Ovary (tissue), 10 donors: ENCODE measurements at places on chromosomes 2 and 18. TPM values are rescaled to one million over a fixed set of nuclear protein-coding genes. Genes with fewer than 3 reads are reported as not detected.

DNA sequence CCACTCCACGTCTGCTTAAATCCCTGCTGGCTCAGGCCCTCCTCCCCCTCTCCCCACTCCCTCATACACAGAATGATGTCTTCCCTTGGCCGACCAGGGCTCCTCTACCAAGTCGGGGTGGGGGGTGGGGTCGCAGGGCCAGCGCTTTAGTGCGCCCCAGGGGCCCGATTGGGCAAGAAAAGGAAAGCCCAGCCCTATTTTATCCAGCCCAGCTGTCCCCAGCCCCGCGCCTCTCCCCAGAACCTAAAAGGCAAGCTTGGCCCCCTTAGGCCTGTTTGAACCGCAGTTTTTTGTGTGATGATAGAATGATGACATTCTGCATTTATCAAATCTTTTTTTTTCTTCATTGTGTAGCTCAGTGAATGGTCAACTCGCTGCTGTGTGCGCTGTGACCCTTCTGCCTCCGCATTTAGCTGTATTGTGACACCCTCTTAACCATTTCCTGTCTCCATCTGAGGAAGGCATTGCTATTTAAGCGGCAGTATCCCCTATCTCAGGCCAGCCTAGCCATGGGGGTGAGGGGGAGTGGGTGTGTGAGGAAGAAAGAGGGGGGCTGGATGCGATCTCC, 231.4 kb downstream of the HAUS1 start:
- DNase-seq: no peak

DNA sequence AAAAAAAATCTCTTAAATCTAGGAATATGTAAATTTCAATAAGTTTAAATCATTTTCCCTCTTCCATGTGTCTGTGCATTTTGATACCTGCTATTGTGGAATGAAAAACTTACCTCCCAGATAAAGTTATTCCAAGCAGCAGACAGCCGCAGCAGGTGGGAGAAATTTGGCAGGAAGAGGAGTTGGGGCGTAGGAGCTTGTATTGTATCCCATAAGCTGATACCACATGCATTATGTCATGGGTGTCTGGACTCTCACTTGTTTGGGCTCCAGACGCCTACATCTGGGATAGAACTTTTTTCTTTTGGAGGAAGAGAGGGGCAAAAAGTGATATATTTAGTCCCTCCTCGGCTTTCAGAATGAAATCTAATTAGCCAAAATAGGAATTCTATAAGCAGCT, 59.3 kb upstream of the TCF4 start:
- no peak for DNase-seq

DNA sequence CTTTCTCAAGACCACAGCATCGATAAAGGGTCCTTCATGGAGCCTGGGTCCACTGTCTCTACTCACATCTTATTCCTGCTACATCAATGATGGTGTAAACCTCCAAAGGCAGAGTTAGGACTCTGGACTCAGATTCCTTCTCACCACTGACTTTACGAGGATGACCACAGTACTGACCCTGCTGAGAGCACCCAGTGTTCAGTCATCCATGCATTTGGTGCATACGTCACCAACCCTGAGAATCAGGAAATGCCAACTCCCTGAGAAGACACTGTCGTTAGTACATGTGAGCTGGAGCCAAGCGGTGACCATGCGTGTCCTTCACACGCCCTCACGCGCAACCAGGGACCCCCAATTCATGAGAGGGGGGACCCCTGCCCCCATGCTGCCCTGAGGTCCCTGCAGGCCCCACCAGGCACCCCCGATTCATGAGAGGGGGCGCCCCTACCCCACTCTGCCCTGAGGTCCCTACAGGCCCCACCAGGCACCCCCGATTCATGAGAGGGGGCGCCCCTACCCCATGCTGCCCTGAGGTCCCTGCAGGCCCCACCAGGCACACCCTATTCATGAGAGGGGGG, 178.4 kb upstream of the TPO start:
- DNase-seq: no peak

- no peak for DNase-seq
Observed at GRCh38 chr18:62323483-62324180, 1.5 kb upstream of the TNFRSF11A start.

The KLHL29 gene
- total RNA-seq: 6.6 TPM

GRCh38 chr18:59690996-59691395, 6.2 kb downstream of the CCBE1 start:
- DNase-seq: no peak

The ZSCAN30 gene
- 15.2 TPM for total RNA-seq

DNA sequence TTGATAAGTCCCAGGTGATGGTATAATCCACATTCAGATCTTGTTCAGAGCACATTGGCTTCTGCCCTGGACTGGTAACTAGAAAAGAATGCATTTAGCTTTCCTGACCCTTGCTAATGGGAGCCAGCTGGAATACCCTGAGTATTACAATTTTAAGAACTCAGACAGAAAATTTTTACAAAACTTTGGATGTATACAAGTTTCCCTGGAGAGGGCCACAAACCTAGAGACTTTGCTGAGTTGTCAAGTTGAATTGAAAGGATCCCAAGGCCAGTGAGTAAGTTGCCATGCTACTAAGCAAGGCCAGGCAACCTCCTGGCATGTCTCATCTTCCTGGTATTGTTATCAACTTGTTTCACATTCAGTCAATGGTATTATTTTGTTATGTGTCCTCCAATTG, 20.0 kb upstream of the NABP1 start:
- DNase-seq: no peak

The DARS1 gene
- total RNA-seq: 61.3 TPM
